ENCODE measurements at places on chromosomes 16 and 17. TPM values are rescaled to one million over a fixed set of nuclear protein-coding genes. Genes with fewer than 3 reads are reported as not detected.

DNA sequence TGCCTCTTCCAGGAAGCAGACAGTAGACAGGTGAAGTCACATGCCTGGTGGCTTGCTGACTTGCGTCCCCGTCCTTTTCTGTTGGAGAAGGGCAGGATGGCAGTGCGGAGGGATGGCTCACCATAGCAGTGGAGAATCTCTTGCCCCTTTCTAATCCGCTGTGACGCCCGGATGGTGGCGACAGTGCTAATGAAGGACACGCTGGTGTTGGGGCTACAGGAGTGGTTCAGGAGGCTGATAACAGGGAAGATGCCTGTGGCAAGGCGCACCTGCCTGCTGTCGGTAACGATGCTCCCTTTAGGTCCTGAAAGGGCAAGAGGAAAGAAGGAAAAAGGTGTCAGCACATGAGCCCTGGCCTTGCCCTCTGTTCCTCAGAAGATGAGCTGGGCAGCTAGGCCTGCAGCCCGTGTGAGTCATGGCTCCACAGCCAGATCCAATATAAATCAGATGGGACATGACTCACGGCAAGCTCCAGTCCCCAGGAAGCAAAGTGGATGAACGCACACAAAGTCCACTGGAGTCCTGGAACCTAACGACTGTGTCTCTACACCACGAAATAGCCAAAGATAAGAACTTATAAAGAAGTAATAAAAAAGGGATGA is 25.5 kb downstream of the SERPINF1 start:
- DNase-seq = no peak

GRCh38 chr16:67419931-67420330 is 3.7 kb upstream of the ZDHHC1 start:
- no peak for DNase-seq

The KRTAP17-1 gene
- total RNA-seq = not detected

DNA sequence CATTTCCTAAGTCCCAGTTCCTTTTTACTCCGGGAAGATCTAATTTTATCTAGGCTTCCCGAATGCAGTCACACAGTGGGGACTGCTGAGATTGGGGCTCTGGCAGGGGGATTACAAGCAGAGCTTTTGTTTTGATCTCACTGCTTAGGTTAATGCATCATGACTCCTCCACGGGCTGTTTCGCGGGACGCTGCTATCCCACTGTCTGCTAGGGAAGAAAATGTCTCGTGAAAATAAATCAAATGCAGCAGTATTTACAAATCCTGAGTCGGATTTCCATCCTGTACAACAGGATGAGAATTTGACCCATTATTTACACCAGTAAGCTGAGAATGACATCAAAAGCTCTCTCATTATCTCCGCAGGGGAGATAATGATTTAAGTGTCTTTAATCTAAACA is 83.8 kb downstream of the CDH11 start:
- DNase-seq = no peak

The CASKIN1 gene
- not detected for total RNA-seq

GRCh38 chr17:74408262-74408661 is 23.6 kb upstream of the GPRC5C start:
- no peak for DNase-seq

The CRYBA1 gene
- total RNA-seq = not detected

The CCDC200 gene
- total RNA-seq = not detected

DNA sequence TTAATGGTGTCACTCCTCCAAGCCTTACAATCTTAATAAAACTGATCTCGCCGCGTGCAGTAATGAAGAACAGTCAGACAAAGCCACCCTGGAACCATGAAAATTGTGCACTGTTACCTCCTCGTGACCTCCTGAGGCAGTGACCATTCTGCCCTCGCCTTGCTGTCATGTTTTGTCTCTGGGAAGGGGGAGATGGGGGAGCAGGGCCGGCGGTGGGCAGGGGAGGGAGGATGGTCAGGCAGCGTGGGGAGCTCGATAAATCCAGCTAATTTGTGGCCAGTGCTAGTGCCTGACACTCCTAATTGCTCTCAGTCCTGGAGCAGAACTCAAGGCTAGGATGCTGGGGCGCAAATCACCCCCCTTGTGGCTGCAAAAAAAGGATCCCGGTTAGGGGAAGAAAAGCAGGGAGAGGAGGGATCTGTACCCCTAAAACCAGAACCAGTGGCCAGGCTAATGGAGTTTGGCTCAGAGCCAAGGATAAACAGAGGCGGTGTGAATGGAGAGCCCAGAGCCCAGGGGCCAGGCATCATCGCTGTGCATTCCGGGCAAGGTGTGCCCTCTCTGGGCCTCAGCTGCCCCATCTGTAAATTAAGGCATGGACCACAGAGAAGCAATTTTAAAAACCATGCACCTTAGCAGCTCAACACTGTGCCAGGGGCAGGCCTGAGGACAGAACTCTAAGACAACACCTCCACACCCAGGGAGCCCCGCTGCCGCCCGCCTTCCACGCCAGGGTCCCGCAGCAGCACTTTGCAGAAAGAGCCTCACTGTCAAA is 113.3 kb downstream of the ZNF423 start:
- no peak for DNase-seq

The MLKL gene
- 6.8 TPM for total RNA-seq

GRCh38 chr16:89934611-89935553 is 11.7 kb downstream of the TUBB3 start:
- DNase-seq = no peak

The DDX42 gene
- 160 TPM for total RNA-seq

DNA sequence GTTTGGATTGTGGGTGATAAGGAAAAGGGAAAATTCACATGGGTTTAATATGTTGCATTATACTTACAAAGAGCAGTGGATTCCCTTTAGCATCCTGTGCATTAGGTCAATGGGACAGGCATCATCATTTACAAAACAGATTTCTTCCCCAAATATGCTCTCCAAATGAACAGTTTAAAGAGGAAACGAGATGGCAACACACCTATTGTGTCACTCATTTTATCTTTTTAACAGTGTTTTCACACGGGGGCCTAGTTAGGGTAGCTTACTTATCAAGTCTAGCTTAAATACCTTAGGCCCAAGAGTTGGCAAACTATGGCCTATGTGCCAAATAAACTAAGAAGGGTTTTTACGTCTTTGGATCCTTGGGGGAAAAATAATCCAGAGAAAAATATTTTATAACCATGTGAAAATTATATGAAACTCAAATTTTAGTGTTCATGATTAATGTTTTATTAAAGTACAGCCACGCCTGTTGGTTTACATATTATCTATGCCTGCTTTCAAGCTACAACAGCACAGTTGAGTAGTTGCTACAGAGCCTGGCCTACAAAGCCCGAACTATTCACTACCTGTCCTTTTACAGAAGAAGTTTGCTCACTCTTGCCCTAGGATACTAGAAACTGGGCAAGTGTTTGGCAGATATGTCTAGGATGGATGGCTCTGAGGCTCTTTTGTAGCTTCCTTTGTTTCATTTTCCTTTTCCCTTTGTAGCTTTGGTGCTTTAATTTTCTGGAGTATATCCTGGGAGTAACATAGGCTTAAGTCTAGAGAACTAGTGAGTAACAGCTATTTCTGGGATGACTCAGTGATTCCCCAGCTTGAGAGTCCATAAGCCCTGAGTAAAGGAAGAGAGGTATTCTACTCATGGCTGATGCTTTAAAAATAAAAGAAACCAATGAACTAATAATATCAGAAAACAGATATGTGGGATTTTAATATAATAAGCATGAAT is 12.4 kb downstream of the NUP93 start:
- DNase-seq = no peak

DNA sequence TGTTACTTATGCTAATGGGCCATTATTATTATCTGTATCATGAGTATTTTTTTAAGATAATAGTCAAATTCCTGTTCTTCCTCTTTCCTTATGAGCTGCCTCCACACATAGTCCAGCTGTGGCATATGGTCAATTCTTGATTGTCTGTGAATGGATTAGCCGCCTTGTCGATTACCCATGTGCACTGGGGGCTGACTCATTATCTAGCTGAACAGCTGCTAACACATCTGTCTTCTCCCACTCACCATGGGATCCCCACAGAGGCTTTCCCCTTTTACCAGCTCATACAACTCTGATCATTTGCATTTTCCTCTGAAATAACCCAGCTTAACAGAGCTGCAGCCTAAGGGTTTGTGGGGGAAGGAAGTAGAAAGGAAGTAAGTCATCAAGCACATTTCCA is 915.0 kb downstream of the CDH11 start:
- no peak for DNase-seq

Measured in activated B cell treated with CpG ODN at 0.5 μM for 24 hours (primary cell).